Stimulated activated CD4-positive, alpha-beta T cell treated with anti-CD3 and anti-CD28 coated beads, Interleukin-1b, Interleukin-23, amount 100 ng/mL, for 1 hour (primary cell): ENCODE measurements at places on chromosomes 2 and 18.
A peak's percentile ranks its signal among the peaks of the same experiment; 100 is the strongest.

DNA sequence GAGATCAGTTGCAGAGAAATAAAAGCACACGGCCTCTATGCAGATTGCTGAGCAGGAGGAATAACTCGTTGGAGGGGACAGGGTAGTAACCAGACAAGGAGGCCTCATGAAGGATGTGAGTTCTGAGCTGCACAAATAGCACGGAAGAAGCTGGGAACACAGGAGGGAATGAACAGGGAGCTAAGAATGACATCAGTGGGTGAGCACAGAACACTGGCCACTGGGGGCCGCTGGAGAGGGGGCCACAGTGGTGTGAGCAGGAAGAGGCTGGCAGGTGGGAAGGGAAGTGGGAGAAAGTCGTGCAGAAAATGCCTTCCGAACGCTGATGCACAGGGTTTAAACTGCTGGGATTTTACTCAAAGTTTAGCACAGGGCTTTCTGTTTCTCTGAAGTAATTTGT lies 61.0 kb downstream of the ZAP70 start:
- DNase-seq, result no peak

DNA sequence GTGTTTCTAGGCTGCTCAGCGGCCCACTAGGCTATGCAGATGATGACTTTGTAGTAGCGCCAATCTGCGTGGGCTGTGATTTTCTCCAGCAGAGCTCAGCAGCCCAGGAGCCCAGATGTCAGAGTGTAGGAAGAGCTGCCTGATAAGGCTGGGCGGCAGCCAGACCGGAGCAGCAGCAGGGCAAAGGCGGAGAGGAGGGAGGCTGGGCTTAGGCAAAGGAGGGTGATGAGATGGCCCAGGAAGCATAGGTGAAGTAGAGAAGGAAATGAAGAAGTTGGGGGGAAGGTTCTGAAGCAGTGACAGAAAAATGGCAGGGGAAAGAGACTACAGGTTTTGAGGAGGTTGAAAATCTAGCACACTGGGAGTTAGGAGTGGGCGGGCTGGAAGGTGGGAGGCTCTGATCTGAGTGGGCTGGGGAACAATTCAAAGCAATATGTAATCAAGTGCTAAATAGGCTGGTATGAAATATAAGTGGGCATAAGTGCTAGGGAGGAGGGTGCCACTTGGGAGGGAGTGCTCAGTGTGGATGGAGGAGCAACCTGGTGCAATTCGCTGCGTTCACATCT lies 50.6 kb upstream of the STPG4 start:
- no peak for DNase-seq

GRCh38 chr2:214311931-214312749 lies 98.7 kb upstream of the VWC2L start:
- no peak for DNase-seq

- DNase-seq, result no peak
These were observed 44.2 kb downstream of the WDPCP start for GRCh38 chr2:63544017-63544627.

GRCh38 chr18:37299471-37300304 lies 265.9 kb downstream of the CELF4 start:
- DNase-seq, result no peak

- DNase-seq, result no peak
These were observed 4.2 kb upstream of the EGR4 start for GRCh38 chr2:73297586-73297985.

GRCh38 chr2:144183727-144184126 lies 336.2 kb downstream of the ZEB2 start:
- peak; percentile 17 for DNase-seq

- no peak for DNase-seq
These were observed 1396.9 kb upstream of the NXPH2 start for GRCh38 chr2:140177086-140177485.

GRCh38 chr18:8627107-8627472 lies 17.9 kb downstream of the RAB12 start:
- DNase-seq, result no peak

DNA sequence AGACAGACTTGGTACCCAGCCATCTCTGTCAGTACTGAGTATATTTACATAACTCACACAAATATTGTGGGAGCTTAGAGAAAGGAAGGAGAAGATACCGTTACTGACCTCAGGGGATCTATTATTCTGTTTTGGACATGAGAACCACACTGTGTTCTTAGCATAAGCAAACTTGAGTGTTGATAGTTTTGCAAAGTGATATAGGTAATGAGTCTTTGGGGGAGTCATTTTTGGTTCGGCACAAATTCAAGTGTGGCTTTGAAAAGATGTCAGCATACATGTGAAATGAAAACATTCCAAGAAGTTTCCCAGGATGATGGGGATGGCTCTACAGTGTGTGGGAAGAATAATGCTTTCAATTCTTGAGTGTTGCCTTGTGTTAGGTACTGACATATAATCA lies 24.1 kb downstream of the SMARCAL1 start:
- DNase-seq, result no peak
